Heart right ventricle (tissue), 16 donors: ENCODE measurements at places on chromosomes 1 and 21. TPM values are rescaled to one million over a fixed set of nuclear protein-coding genes. Genes with fewer than 3 reads are reported as not detected.
A peak's percentile ranks its signal among the peaks of the same experiment; 100 is the strongest.

DNA sequence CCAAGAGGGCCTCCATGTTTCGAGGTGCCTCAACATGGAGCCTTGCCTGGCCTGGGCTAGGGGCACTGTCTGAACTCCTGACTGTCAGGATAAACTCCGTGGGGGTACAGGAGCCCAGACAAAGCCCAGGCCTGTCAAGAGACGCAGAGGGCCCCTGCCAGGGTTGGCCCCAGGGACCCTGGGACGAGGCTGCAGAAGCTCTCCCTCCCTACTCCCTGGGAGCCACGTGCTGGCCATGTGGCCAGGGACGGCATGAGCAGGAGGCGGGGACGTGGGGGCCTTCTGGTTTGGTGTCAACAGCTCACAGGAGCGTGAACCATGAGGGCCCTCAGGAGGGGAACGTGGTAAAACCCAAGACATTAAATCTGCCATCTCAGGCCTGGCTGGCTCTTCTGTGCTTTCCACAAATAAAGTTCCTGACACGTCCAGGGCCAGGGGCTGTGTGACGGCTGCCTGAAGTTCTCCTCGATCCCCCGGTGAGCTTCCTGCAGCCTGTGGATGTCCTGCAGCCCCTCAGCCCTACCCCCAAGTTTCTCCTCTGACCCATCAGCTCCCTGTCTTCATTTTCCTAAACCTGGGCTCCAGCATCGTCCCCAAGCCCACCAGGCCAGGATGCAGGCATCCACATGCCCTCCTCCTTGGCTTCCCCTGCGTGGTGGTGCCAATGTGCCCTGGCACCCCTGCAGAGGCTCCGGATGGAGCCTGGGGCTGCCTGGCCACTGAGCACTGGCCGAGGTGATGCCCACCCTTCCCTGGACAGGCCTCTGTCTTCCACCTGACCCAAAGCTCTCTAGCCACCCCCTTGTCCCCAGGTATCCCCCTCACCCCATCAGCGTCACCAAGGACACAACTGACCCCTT is 12.8 kb upstream of the LRRC3 start:
- no peaks in the 10 kb centered on the region for H3K36me3 ChIP-seq
- H3K4me3 ChIP-seq = no peak overlapping the region
- peaks cover 3% of the 10 kb centered on the region for H3K27me3 ChIP-seq
- DNase-seq = no peak
- H3K4me1 ChIP-seq = peaks cover 5% of the 10 kb centered on the region

GRCh38 chr1:225941187-225941941 is at the start of gene LEFTY2:
Gene LEFTY2 (minus strand): TSS chr1:225941220. CDS start chr1:225941140, 80 bp downstream.
- no peak within 1 kb of the TSS for H3K4me3 ChIP-seq
- no peaks in the 10 kb centered on the region for H3K27me3 ChIP-seq
- H3K36me3 ChIP-seq = no peaks in the 10 kb centered on the region
- H3K4me1 ChIP-seq = peaks cover 23% of the 10 kb centered on the region
- peak within 1 kb of the TSS; percentile 27 for H3K27ac ChIP-seq
- peak; percentile 31 for DNase-seq

The FHAD1 gene
- total RNA-seq = 1.0 TPM

GRCh38 chr1:20589331-20590278 is 708 bp downstream of the CDA start:
- H3K4me3 ChIP-seq = peak overlapping the region; percentile 51
- H3K36me3 ChIP-seq = no peaks in the 10 kb centered on the region
- peak; percentile 45 for DNase-seq

The C8A gene
- not detected for total RNA-seq

GRCh38 chr1:169367096-169367685 is 406 bp downstream of the NME7 start:
- H3K4me3 ChIP-seq = peak overlapping the region; percentile 71
- peaks cover 10% of the 10 kb centered on the region for H3K4me1 ChIP-seq
